ENCODE measurements at places on chromosomes 4 and X.
A peak's percentile ranks its signal among the peaks of the same experiment; 100 is the strongest.

DNA sequence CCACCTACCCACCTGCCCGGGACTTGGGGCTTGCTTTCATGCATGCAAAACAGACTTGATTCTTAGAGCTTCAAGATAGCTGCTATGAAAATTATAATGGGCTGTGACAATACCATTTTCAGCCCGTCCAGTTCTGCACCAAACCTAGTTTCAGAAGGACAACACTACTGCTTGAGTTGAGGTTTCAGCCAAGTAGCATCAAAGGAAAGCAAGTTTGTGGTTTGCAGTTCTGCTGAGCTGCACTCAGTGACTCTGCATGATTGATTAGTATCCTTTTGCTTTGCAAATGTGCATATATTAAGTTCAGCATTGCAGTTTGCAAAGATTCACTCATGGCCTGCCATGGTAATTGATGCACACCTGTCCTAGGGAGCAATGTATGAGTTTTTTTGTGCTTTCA is 442.7 kb downstream of the RPA4 start:
- no peaks in the 10 kb centered on the region for H3K36me3 ChIP-seq
- H3K27ac ChIP-seq = no peak overlapping the region
- H3K4me1 ChIP-seq = peaks cover 16% of the 10 kb centered on the region
- H3K27me3 ChIP-seq = no peaks in the 10 kb centered on the region
- H3K4me3 ChIP-seq = no peak overlapping the region

GRCh38 chr4:2135083-2135482 is 76.0 kb downstream of the NAT8L start:
- H3K36me3 ChIP-seq = peaks cover 15% of the 10 kb centered on the region
- peaks cover 3% of the 10 kb centered on the region for H3K27me3 ChIP-seq
- H3K4me3 ChIP-seq = no peak overlapping the region
- DNase-seq = no peak

GRCh38 chr4:99593781-99594641 is 19.4 kb downstream of the MTTP start:
- H3K4me1 ChIP-seq = no peaks in the 10 kb centered on the region
- H3K4me3 ChIP-seq = no peak overlapping the region
- H3K27me3 ChIP-seq = peaks cover 1% of the 10 kb centered on the region
- no peak overlapping the region for H3K27ac ChIP-seq
- DNase-seq = no peak

DNA sequence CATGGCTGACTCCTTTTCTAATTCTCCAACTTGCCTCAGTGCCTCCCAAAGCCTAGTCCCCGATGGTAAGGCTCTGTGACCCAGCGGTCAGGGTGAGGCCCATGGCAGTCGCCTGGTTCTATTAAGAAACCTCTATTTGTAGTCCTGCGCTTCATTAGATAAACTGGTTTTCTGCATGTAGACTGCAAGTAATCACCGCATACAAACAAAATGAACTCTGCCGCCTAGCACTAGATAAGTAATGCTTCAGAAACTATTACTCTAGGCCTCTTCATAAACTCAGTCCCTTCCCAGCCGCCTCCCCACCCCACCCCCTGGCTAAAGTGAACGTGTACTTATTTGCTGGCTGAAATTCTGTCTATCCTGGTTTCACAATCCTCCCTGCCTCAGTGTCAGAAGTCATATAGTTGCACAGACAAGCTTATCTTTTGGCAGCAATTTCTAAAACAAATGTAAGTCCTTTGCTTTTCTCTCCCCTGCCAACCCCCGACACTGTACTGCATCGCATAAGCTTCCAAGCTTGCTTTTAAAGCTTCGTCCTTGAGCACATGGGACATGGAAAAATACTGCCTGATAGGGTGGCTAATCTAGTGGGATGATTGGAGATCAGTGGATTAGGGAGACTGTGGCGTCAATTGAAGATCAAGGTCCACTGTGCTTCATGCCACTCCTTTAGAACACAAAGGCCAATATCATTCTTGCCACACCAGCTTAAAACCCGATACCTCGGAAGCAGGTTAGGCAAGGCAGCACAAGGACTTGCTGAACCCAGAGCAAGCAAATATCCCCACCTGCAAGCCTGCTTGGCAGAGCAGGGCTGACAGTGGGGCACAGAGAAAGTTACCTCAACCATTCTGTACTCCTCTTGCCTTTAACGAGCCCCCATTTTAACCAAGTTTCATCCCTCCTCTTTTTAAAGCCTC is 125.8 kb downstream of the IRF2 start:
- H3K36me3 ChIP-seq = no peaks in the 10 kb centered on the region
- no peak overlapping the region for H3K27ac ChIP-seq
- peaks cover 12% of the 10 kb centered on the region for H3K4me1 ChIP-seq

DNA sequence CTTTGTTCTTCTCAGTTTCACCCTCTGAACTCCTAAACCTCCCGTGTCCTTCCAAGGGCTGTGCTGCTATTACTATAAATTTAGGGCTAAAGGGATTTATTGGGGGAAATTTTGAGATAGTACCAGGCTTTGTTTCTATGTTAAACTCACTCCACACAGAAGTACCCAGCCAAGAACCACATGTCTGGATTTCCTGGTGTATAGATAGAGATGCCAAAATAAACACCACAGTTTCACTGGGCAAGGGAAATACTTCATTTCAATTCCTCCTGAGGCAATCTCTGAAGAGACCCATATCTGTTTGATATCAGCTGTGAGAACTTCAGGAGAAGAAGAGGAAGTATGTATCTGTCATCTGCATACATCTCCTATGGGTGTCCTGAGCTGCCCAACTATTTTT is 21.7 kb upstream of the CLNK start:
- H3K27me3 ChIP-seq = no peaks in the 10 kb centered on the region
- H3K36me3 ChIP-seq = no peaks in the 10 kb centered on the region
- no peak for DNase-seq
- no peaks in the 10 kb centered on the region for H3K4me1 ChIP-seq
- H3K27ac ChIP-seq = no peak overlapping the region
- H3K4me3 ChIP-seq = no peak overlapping the region

- no peaks in the 10 kb centered on the region for H3K27me3 ChIP-seq
- peak overlapping the region; percentile 1 for H3K27ac ChIP-seq
- peaks cover 42% of the 10 kb centered on the region for H3K4me1 ChIP-seq
- H3K4me3 ChIP-seq = no peak overlapping the region
Observed at GRCh38 chr4:101019941-101020401, 327.4 kb downstream of the PPP3CA start.

GRCh38 chr4:162017863-162018262 is 145.9 kb downstream of the FSTL5 start:
- no peaks in the 10 kb centered on the region for H3K4me1 ChIP-seq
- H3K4me3 ChIP-seq = no peak overlapping the region
- no peaks in the 10 kb centered on the region for H3K27me3 ChIP-seq
- H3K27ac ChIP-seq = no peak overlapping the region

- no peak for DNase-seq
- no peaks in the 10 kb centered on the region for H3K27me3 ChIP-seq
- H3K4me1 ChIP-seq = no peaks in the 10 kb centered on the region
- no peak overlapping the region for H3K27ac ChIP-seq
Observed at GRCh38 chr4:31023109-31023508, 302.9 kb downstream of the PCDH7 start.

- peak overlapping the region; percentile 42 for H3K27ac ChIP-seq
- H3K27me3 ChIP-seq = no peaks in the 10 kb centered on the region
- H3K4me1 ChIP-seq = peaks cover 16% of the 10 kb centered on the region
- DNase-seq = no peak
- no peak overlapping the region for H3K4me3 ChIP-seq
Observed at GRCh38 chrX:9440116-9440844, 24.6 kb upstream of the TBL1X start.

GRCh38 chr4:25131926-25132325 is 28.3 kb downstream of the SEPSECS start:
- peaks cover 21% of the 10 kb centered on the region for H3K36me3 ChIP-seq
- no peak for DNase-seq
- no peak overlapping the region for H3K27ac ChIP-seq

DNA sequence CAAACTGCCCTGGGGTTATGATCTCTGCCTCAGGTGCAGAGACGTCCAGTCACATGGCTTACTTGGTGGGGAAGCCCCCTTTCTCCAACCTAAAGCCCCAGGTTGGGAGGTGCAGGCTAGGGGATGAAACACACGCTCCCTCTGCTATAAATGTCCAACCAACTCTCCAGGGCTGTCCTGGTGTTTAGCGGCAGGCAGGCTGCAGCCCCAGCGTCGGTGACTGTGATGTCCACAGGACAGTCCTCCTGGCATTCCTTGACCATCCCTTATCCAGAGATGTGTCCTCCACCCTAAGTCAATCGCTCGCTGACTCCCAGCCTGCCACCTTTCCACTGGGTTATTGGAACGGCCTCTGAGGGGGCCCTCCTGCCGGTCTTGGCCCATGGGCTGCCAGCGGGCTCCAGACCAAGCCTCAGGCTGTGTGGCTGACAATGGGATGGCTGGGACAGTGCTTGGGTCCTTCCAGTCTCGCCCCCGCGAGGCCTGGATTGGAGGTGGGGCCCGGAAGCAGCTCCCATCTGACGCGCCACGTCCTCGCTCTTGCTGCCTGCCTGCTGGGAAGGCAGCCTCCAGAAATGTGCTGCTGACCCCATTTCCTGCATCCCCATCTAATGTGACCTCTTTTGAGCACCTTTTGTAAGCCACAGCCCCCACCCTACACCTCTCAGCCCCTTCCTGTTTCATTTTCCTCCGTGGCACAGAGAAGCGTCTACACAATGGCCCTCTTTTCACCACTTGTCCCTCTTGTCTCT is 60.8 kb upstream of the ADRA2C start:
- no peak for DNase-seq
- H3K4me3 ChIP-seq = no peak overlapping the region
- H3K27me3 ChIP-seq = peaks cover 50% of the 10 kb centered on the region
- H3K36me3 ChIP-seq = no peaks in the 10 kb centered on the region
- H3K4me1 ChIP-seq = peaks cover 7% of the 10 kb centered on the region

- H3K27me3 ChIP-seq = no peaks in the 10 kb centered on the region
- H3K27ac ChIP-seq = peak overlapping the region; percentile 24
- peaks cover 53% of the 10 kb centered on the region for H3K4me1 ChIP-seq
- DNase-seq = no peak
- H3K4me3 ChIP-seq = no peak overlapping the region
- H3K36me3 ChIP-seq = peaks cover 41% of the 10 kb centered on the region
Observed at GRCh38 chr4:124708517-124709300, 3.8 kb downstream of the ANKRD50 start.

GRCh38 chrX:17397074-17397473 is 22.1 kb downstream of the NHS start:
- H3K27me3 ChIP-seq = no peaks in the 10 kb centered on the region
- DNase-seq = no peak
- 0 out of 2 replicates have a peak, but pooled peaks cover 5% of the 10 kb centered on the region for H3K36me3 ChIP-seq
- H3K27ac ChIP-seq = no peak overlapping the region
- H3K4me1 ChIP-seq = peaks cover 29% of the 10 kb centered on the region

GRCh38 chrX:1589356-1590130 is 1.9 kb upstream of the AKAP17A start:
- no peak overlapping the region for H3K4me3 ChIP-seq
- no peaks in the 10 kb centered on the region for H3K36me3 ChIP-seq
- DNase-seq = no peak
- peaks cover 8% of the 10 kb centered on the region for H3K4me1 ChIP-seq

GRCh38 chr4:83613994-83614393 is 78.1 kb downstream of the GPAT3 start:
- no peak overlapping the region for H3K4me3 ChIP-seq
- H3K36me3 ChIP-seq = peaks cover 18% of the 10 kb centered on the region
- H3K27me3 ChIP-seq = peaks cover 3% of the 10 kb centered on the region
- H3K4me1 ChIP-seq = peaks cover 20% of the 10 kb centered on the region
- no peak overlapping the region for H3K27ac ChIP-seq
- DNase-seq = no peak

- no peaks in the 10 kb centered on the region for H3K36me3 ChIP-seq
- no peak overlapping the region for H3K27ac ChIP-seq
Observed at GRCh38 chr4:15870921-15871664, 67.4 kb downstream of the FGFBP1 start.

GRCh38 chr4:23881052-23881501 is 8.8 kb downstream of the PPARGC1A start:
- no peak overlapping the region for H3K4me3 ChIP-seq
- DNase-seq = no peak
- no peaks in the 10 kb centered on the region for H3K4me1 ChIP-seq

DNA sequence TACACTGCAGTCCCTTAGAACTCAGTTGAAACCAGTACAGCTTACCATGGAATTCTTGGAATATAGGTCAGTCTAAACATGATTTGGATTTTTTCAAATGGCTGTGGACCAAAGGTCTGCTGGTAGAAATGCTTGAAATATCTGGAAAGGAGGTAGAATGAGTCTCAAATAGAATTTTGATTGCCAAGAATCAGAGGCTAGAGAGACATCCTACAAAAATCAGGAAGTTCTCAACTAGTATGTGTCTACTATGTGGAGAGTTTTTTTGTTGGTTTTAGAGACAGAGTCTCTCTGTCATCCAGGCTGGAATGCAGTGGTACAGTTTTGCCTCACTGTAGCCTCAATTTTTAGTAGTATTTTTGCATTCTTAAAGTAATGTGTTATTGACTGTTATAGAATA is 53.6 kb downstream of the PAQR3 start:
- peaks cover 34% of the 10 kb centered on the region for H3K4me1 ChIP-seq
- peak overlapping the region; percentile 64 for H3K27ac ChIP-seq
- DNase-seq = peak; percentile 56
- H3K36me3 ChIP-seq = peaks cover 13% of the 10 kb centered on the region

DNA sequence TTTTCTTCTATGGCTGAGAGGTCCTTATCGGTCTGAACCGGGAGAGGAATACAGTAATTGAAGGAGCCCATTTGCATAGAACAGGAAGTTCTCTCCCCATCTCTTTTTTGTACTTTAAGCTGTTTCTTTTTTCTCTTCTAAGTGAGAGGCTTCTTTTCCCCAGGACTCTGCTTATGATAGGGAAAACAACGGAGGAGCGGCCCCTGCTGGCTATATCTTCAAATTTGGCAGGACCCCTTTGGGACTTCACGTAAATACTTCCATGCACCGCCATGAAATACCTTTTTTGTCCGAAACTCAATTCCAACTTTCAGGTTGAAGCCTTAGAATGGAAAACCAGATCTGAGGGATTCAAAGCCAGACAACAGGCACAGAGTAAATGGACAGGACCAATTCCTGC is 1153.0 kb upstream of the INTU start:
- no peak overlapping the region for H3K4me3 ChIP-seq
- DNase-seq = no peak
- H3K36me3 ChIP-seq = 0 out of 2 replicates have a peak, but pooled peaks cover 4% of the 10 kb centered on the region

- H3K4me3 ChIP-seq = no peak overlapping the region
- H3K27ac ChIP-seq = no peak overlapping the region
- DNase-seq = no peak
- H3K4me1 ChIP-seq = peaks cover 17% of the 10 kb centered on the region
Observed at GRCh38 chr4:138095378-138095777, 146.8 kb downstream of the SLC7A11 start.

DNA sequence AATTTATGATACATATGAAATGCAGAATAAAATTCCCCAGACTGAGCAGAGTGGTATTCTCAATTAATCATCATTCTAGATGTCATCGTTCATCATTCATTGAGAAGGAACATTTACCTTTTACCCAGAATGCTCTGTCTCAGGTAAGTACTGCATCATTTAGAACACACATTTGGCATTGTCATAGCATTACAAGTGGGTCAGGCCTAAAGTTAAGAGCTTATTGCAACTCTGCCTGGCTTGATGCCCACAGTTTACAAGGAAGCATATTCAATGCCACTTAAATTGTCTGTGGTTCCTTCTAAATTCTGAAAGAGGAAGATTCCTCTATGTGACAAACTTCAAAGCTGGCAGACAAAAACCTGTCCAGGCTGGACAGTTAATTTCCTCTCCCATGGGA is 87.3 kb downstream of the CAMK2D start:
- no peak overlapping the region for H3K4me3 ChIP-seq
- H3K4me1 ChIP-seq = peaks cover 65% of the 10 kb centered on the region
- H3K36me3 ChIP-seq = peaks cover 27% of the 10 kb centered on the region
- no peaks in the 10 kb centered on the region for H3K27me3 ChIP-seq
- H3K27ac ChIP-seq = no peak overlapping the region

- DNase-seq = no peak
- H3K27ac ChIP-seq = no peak overlapping the region
- no peak overlapping the region for H3K4me3 ChIP-seq
- H3K27me3 ChIP-seq = peaks cover 3% of the 10 kb centered on the region
Observed at GRCh38 chrX:109880629-109881028, 122.3 kb upstream of the TMEM164 start.

Measured in HFFc6 (cell line).